ENCODE measurements at places on chromosomes 1 and 21.

GRCh38 chr1:55257958-55258357, 42.8 kb upstream of the USP24 start:
- no peak for DNase-seq

DNA sequence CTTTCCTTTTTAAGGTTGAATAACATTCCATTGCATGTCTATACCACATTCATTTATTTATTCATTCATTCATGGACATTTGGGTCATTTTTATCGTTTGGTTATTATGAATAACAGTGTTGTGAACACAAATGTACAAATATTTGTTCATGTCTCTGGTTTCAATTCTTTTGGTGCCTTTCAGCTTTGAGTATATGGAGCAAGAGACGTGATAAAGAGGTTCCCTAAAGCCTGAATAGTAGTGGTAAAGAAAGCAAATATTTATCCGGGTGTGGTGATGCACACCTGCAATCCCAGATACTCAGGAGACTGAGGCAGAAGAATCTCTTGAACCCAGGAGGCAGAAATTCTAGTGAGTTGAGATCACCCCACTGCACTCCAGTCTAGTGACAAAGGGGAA, 5.3 kb upstream of the RLF start:
- DNase-seq, result no peak

- DNase-seq, result no peak
Observed at GRCh38 chr1:223245411-223245810, 102.4 kb upstream of the TLR5 start.

GRCh38 chr1:156704930-156705320, 458 bp downstream of the CRABP2 start:
- no peak for DNase-seq

DNA sequence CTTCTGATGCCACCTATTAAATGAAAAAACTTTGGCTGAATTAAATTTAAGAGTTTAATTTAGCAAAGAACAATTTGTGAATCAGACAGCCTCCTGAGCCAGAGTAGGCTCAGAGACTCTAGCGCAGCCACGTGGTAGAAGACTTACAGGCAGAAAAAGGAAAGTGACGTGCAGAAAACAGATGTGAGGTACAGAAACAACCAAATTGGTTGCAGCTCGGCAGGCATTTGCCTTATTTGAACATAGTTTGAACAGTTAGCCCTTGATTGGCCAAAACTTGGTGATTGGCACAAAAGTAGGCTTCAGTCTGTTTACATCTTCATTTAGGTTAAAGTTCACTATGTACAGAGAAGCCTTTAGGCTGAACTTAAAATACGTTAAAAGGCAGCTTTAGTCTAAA, 22.9 kb downstream of the TCP10L start:
- DNase-seq, result no peak

GRCh38 chr1:65211331-65211730, 63.3 kb downstream of the AK4 start:
- no peak for DNase-seq

DNA sequence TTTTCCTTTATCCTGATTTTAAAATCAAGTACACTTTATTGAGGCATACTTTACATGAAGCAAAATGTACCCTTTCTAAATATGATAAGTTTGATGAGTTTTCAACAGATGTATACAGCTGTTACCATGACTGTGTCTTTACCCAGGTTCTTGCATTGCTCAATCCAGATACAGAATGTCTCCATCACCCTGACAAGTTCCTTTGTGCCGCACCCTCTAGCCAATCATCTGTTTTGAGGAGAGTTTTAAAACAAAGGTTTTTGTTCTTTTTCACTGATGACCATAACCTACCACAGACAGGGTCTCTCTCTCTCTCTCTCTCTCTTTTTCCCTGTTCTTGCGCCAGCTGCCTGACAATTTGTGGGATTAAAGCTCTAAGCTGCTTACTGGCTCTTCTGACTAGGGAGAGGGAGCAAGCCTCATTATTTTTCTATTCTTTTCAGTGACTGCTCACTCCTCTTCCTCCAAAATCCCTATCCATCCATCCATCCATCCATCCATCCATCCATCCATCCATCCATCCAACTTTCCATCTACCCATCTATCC, 1.2 kb upstream of the KCNE1 start:
- no peak for DNase-seq

- no peak for DNase-seq
Observed at GRCh38 chr1:231478811-231479210, 49.7 kb upstream of the TSNAX start.

GRCh38 chr1:102838016-102838415, 270.3 kb downstream of the COL11A1 start:
- DNase-seq, result no peak

DNA sequence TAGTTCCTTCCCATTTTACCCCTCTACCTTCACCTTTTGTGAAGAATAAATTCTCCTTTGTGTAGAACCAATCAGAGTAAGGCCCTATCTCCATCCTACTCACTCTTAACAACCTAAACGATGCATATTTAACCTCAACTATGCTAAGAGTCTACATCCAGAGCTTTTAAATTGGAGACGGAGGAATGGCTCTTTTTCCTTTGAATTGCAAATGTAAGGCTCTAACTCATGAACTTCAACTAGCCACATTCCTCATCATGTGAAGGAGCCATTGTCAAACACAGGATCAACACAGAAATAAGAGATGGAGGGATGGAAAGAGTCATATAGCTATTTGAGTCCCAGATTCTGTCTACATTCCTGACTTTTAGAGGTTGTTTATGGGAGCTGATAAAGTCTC, 18.2 kb downstream of the DEPDC1 start:
- DNase-seq, result no peak

- no peak for DNase-seq
Observed at GRCh38 chr1:178875936-178876335, 5.1 kb upstream of the ANGPTL1 start.

- DNase-seq, result no peak
Observed at GRCh38 chr21:14753466-14754258, 207.5 kb upstream of the SAMSN1 start.

DNA sequence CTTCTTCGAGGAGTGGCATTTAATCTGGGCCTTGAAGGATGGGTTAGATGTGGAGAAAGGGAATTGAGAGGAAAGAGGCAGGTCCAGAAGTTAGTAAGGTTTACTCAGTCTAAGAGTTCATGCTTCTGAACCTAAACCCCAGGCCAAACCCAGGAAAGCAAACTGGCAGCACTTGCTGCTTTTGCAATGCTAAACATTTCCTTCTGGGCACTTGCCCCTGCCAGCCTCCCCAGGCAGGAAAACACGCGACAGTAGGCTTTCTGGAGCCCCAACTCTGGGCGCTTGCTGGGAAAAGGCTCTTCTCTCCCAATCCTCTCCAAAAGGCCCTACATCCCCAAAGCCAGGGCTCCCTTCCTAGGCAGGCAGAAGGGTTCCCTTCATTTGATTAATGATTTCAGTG, 2.5 kb downstream of the OLFML2B start:
- DNase-seq, result no peak

DNA sequence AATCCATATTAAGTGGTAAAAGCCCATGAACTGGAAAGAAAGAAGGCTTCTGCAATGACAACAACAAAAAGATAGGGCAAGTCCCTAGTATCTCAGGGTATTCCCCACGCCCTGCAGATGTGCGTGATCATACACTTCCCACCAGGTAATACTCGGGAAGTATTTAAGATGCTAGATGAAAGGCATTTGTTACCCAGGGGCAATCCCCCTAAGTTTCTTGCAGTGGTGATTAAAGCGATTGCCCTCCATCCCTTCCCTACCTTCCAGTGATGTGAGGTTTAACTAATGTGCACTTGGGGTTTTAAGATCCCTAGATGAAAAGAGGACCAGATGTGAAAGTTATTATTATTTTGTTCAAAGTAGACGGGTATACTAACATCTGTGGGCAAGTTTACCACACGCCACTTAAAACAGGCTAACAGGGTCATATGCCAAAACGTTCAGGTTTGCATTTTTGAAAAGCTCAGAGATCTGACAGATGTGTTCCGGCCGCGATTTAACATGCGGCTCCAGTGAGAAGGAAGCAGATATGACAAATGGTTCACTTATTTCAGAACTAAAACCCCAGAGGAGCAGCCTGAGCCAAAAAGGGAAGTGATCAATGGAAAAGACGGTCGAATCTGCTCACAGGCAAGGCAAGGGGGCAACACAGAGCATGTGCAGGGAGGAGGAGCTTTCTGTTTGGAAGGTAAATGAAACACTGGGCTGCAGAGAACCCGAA, 17.4 kb downstream of the TIAM1 start:
- DNase-seq, result no peak

DNA sequence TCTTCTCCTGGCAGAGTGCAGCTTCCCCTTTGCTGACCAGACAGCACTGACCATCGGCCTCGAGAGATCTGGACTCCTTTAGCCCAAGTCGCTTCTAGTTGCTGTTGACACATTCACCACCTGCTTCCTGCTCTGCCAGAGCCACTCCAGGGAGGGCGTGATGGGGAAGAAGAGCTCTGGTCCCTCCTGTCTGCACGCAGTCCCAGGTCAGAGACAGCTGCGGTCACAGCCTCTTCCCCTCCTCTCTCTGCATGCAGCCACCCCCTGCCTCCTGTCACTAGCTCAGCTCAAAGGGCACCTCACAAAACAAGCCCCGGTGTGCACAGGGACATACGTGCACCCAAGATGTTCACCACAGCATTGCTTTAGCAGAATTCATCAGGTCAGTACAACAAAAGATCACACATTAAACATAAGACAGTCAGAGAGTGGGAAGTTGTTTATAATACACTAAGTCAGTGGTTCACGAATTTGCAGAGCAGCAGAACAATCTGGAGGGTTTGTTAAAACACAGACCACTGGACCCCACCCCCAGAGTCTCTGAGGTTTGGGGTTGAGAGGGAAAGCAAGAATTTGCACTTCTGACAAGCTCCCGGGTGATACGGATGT, 132.9 kb downstream of the SYF2 start:
- no peak for DNase-seq

DNA sequence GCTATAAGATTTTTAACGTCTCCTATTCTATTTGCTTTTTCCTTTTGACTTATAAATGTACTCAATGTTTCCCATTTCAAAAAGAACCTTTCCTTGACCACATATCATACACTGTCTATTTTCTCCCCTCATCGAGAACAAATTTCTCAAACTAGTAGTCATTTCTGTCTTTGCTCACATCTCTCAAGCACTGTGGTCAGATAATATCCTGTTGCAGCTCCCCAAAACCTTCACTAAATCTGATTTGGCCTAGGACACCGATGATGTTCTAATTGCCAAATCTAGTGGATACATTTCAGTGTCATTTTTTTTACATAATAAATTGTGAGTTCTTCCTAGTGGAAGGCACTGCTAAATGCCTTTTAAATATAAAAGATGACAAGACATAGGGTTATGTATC, 19.4 kb downstream of the CXADR start:
- DNase-seq, result no peak

DNA sequence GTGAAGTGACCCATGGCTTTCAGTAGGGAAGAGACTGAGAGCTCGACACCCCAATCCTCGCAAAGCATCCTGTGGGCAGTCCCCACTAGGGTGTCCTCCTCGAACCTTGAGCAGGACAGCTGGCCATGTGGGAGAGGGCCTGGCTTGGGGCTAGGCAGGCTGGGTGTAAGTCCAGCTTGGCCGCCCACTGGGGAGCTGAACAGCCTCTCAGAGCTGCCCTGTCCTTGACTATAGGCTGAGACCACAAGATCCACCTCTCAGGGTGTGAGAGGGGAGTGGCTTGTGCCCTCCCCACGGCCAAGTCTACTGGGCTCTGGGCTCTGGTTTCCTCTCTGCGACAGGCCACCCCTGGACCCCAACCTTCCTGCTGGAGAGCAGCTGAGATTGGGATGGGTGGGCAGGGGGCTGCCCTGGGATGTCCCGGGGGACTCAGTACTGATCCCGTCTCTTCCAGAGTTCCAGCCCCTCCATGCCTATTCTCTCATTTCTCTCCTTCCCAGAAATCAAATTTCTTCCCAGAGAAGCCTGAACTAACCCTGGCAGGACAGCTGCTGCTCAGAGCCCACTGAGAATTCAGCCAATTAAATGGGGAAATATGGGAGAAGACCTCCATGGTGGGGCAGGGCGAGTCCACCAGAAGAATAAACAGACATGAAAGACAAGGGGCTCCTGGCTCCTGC, 282.9 kb downstream of the PTPRU start:
- no peak for DNase-seq

GRCh38 chr1:25700626-25701025, 84.0 kb downstream of the MAN1C1 start:
- no peak for DNase-seq

DNA sequence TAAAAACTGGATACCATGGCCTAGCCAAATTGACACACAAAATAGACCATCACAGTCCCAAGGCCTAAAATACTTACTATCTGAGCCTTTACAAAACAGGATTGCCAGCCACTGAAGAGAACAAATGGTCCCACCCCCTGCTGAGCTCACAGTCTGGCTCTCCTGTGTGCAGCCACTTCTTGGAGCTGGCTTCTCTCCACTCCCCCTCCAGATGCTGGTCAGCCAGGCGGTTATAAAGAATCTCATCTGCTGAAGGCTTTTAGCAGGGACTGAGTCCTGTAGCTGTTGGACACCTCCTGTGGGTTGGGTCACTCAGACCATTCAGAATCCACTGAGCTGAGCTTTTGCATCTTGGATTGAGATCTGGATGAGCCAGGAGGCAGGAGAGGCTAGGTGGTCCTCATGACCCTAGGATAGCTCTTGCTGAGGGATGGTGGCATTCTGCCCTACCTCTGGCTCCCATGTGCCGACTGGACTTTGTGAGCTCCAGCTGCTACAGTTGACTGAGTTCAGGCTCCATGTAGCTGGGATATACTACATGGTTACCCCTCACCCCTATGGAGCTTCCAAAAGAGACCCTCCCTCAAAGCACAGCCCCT, 16.1 kb downstream of the OXCT2 start:
- no peak for DNase-seq
